Uterus (tissue), 4 donors: ENCODE measurements at places on chromosomes 2 and 18. TPM values are rescaled to one million over a fixed set of nuclear protein-coding genes. Genes with fewer than 3 reads are reported as not detected.

Gene KCNG3
- 0.40 TPM for total RNA-seq

Gene GRHL1
- total RNA-seq, result 2.8 TPM

Gene CLEC4F
- total RNA-seq, result 2.6 TPM

- H3K4me3 ChIP-seq, result no peak overlapping the region
- H3K27me3 ChIP-seq, result no peaks in the 10 kb centered on the region
- H3K4me1 ChIP-seq, result no peaks in the 10 kb centered on the region
- DNase-seq, result no peak
- H3K27ac ChIP-seq, result no peak overlapping the region
Observed at GRCh38 chr2:47015206-47015605, 99.6 kb upstream of the MCFD2 start.

GRCh38 chr2:110805894-110806452 lies 73.6 kb downstream of the ACOXL start:
- H3K27ac ChIP-seq, result no peak overlapping the region
- no peaks in the 10 kb centered on the region for H3K36me3 ChIP-seq

DNA sequence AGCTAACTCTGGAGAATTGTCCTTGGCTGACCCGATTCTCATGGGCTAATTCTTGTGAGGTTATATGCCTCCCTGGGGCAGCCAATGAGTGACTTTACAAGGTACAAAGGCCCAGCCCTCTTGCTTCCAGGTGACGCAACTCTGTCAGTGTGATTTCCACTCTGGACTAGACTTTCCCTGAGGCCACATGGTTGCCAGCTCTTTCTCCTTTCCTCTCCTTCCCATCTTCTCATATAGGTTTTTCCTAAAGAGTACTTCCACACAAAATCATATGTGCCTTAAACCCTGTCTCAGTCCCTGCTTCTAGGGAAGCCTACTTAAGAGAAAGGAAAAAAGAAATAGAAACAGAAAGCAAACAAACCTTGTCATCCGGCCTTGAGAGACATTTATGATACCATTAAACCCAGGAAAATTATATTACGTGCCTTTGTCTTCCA lies 226.2 kb upstream of the ZSWIM2 start:
- no peak overlapping the region for H3K27ac ChIP-seq
- DNase-seq, result no peak
- no peaks in the 10 kb centered on the region for H3K27me3 ChIP-seq

DNA sequence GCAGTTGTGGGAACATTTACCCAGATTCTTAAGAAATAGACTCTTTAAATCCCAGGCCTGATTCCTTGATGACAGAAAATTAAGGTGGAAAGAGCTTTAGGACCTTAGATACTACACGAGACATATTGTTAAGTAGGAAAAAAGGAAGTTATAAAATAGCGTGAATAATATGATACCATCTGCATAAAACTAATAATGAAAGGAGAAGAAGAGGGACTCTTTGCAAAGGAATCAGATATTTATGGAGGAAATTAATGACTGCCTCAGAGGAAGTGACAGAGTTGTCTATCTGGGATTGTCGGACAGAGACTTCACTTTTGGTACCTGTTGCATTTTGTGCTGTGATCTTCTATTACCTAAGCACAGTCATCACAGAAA lies 20.8 kb downstream of the APCDD1 start:
- H3K27ac ChIP-seq, result peak overlapping the region; percentile 58
- no peak overlapping the region for H3K4me3 ChIP-seq
- DNase-seq, result no peak
- no peaks in the 10 kb centered on the region for H3K36me3 ChIP-seq

- DNase-seq, result no peak
- H3K27ac ChIP-seq, result no peak overlapping the region
- H3K4me3 ChIP-seq, result no peak overlapping the region
- H3K36me3 ChIP-seq, result no peaks in the 10 kb centered on the region
- no peaks in the 10 kb centered on the region for H3K27me3 ChIP-seq
- no peaks in the 10 kb centered on the region for H3K4me1 ChIP-seq
Observed at GRCh38 chr2:32436150-32436549, 79.3 kb downstream of the BIRC6 start.

DNA sequence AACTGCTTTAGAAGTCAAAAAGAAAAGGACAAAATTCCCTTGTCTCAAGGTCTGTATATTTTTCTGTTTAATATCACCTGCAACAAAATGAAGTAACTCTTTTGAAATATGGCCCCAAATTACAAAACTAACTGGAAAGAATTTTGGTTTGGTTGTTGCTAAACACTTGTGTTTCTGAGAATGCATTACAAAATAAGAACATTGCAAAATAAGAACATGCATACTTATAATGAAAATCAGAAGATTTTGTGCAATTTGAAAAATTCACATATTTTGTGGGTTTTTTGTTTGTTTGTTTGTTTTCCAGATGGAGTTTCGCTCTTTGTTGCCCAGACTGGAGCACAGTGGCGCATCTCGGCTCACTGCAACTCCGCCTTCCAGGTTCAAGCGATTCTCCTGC lies 21.8 kb downstream of the NDUFB3 start:
- H3K36me3 ChIP-seq, result no peaks in the 10 kb centered on the region
- H3K27ac ChIP-seq, result no peak overlapping the region
- H3K27me3 ChIP-seq, result no peaks in the 10 kb centered on the region
- no peaks in the 10 kb centered on the region for H3K4me1 ChIP-seq

DNA sequence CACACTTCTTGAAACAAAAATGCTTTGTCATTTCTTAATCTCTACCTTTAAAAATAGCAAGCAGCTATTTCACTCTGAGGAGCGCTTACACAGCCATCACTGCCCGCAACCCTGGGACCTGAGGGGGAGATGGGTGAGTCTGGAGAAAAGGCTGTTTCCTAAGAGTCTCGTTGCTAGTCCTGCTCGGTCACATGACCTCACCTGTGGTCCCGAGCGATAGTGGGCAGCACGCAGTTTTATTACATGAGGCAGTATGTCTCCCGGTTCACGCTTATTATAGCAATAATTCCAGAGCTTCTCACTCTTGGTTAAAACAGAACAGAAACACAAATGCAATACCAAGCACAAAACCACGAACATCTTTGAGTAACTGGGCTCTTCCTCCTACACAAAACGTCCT lies 105.3 kb downstream of the ZNF516 start:
- no peaks in the 10 kb centered on the region for H3K36me3 ChIP-seq
- DNase-seq, result no peak
- no peak overlapping the region for H3K4me3 ChIP-seq
- no peaks in the 10 kb centered on the region for H3K4me1 ChIP-seq
- H3K27me3 ChIP-seq, result no peaks in the 10 kb centered on the region

Gene CPO
- not detected for total RNA-seq

Gene TGIF1
- total RNA-seq, result 34.1 TPM

Gene MOGAT1
- not detected for total RNA-seq

Gene CXCR4
- 39.5 TPM for total RNA-seq
